ENCODE measurements at places on chromosomes 3 and 15. TPM values are rescaled to one million over a fixed set of nuclear protein-coding genes. Genes with fewer than 3 reads are reported as not detected.

The CLSTN2 gene
- total RNA-seq: 3.2 TPM

DNA sequence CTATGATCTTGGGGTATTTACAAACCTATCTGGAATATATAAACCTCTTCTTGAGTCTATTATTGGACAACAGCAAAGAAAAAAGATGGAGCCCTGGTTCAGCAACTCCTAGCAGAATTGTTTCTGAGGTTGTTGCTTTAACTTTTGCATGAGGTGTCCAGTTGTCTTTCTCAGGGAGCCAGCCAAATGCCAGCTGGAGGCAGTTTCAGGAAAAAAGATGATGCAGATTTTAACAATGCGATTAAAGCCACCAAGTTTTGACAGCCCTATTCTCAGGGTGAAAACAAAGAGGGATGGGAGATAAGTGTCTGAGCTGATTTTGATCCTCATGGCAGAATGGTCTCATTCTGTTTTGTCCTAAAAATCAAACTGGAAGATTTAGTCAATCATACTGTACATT, 181.6 kb upstream of the RASGRP1 start:
- no peak for DNase-seq

GRCh38 chr15:40702077-40702476, 7.1 kb downstream of the RAD51 start:
- DNase-seq: peak; percentile 13

DNA sequence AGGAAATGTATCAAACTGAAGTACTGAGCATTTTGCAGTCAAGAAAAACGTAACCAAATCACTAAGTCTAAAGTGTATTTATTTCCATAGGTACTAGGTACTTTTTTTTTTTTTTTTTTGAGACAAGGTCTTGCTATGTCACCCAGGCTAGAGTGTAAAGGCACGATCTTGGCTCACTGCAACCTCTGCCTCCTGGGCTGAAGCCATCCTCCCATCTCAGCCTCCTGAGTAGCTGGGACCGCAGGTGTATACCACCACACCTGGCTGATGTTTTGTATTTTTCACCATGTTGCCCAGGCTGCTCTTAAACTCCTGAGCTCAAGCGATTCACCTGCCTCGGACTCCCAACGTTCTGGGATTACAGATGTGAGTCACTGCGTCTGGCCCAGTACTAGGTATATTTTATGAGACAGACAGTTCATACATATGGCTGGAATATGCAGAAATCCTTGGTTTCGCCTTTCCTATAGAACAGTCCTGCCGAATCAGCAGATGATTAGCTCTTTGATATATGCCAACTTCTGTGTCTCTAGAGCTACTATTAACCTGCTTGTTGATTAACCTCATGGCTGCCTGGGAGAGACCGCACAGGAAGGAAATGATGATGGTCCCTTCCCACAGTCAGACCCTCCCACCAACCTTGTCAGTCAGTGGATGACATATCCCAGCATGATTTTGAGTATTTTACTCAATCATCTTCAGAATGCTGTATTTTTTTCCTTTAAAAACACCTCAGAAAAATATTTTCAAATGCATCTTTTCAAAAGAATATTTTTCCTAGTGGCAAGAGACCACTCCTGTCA, 32.3 kb downstream of the TMOD3 start:
- no peak for DNase-seq

The ELL3 gene
- total RNA-seq: 2.1 TPM

All from fibroblast of the aortic adventitia (primary cell).